ENCODE measurements at places on chromosomes 2 and 18. TPM values are rescaled to one million over a fixed set of nuclear protein-coding genes. Genes with fewer than 3 reads are reported as not detected.

The AGBL5 gene
- 31.0 TPM for polyA plus RNA-seq

The PRR30 gene
- polyA plus RNA-seq, result not detected

The REEP1 gene
- polyA plus RNA-seq, result 39.5 TPM

The ANKRD30BL gene
- not detected for polyA plus RNA-seq

The UGT1A3 gene
- 0.14 TPM for polyA plus RNA-seq

The KIAA2012 gene
- polyA plus RNA-seq, result 0.05 TPM

The AQP12A gene
- polyA plus RNA-seq, result not detected

The CD207 gene
- polyA plus RNA-seq, result 0.06 TPM

The CRYGC gene
- not detected for polyA plus RNA-seq

The RBM44 gene
- polyA plus RNA-seq, result 0.34 TPM

The RNF152 gene
- 3.4 TPM for polyA plus RNA-seq

The ERICH2 gene
- polyA plus RNA-seq, result 0.77 TPM

The DPP4 gene
- polyA plus RNA-seq, result 0.80 TPM

The ASB18 gene
- polyA plus RNA-seq, result not detected

The ALPG gene
- not detected for polyA plus RNA-seq

The DNAJC5G gene
- polyA plus RNA-seq, result not detected

The CLEC4F gene
- 0.03 TPM for polyA plus RNA-seq

The RBM43 gene
- 8.1 TPM for polyA plus RNA-seq

The LAMA1 gene
- polyA plus RNA-seq, result 0.54 TPM

The ALLC gene
- polyA plus RNA-seq, result 0.19 TPM

The ZNF385B gene
- 0.47 TPM for polyA plus RNA-seq

The HS6ST1 gene
- 40.0 TPM for polyA plus RNA-seq

The SULT1C4 gene
- polyA plus RNA-seq, result 4.6 TPM

The MAT2A gene
- 242 TPM for polyA plus RNA-seq

The CRYBA2 gene
- not detected for polyA plus RNA-seq

The VRK2 gene
- 12.5 TPM for polyA plus RNA-seq
